Caudate nucleus (tissue), 63 donors: ENCODE measurements at places on chromosomes 3 and 15.

DNA sequence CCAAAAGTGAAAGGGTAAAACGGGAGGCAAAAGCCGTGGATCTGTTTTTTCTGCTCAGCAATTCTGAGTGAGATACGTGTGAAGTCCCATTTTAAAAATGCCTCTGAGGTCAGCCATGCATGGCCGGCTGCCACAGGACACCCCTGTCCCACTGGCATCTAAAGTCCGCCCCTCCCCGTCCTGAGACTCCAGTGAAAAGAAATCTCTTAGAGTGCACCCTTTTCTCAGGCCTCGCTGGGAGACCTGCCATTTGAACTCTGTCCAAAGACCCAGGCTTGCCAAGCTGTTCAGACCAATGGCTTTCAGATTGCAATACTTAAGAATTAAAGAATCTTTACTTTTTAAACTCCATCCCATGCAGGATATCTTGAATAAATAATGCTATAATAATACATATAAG, 61.0 kb upstream of the SLC24A5 start:
- DNase-seq: peak; percentile 26

GRCh38 chr15:77527831-77528231, 104.9 kb downstream of the LINGO1 start:
- no peak for DNase-seq

DNA sequence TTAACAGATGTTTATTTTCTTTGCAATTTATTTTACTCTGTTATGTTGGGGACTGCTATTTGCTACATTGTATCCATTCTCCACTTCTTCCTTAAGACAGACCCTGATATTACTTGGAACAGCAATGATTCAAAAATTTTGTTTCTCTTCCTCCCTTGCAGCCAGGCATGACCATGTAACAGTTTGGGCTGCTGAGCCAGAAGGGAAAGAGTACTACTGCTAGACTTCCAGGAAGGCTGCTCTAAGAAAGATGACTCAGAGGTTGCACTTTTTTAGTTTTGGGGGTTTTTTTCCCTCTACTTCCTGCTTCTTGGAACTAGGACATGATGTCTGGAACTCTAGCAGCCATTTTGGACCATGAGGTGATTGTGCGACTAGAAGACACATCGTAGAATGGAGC, 10.3 kb downstream of the PRR20G start:
- DNase-seq: no peak

DNA sequence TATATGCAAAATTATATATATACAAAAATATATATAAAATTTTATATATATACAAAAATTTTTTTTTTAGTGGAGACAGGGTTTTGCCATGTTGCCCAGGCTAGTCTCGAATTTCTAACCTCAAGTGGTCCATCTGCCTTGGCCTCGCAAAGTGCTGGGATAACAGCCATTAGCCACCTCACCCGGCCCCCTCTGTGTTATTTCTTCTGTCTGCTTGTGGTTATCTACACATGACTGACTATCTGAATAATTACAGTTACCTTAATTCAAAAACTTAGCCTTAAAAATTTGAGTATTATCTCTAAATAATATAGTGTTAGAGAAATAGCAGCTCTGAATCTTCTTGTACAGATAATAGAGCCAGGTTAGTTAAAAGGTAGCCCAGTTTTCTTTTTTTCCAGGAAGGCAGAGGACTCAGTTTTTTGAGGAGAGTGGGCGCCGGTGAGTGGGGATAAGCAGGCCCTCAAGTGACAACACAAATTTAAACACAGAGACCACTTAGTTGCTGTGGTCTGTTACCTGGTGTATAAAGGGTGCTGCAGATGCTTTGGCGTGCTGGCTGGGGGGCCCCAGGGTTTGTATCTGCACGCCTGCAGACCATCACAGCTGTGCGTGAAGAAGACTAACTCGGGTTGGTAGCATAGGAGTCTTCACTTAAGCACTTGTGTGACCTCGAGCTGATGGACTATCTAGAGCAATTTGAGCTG, 83.7 kb downstream of the TRAK1 start:
- no peak for DNase-seq
